ENCODE measurements at places on chromosomes 5 and 9.

DNA sequence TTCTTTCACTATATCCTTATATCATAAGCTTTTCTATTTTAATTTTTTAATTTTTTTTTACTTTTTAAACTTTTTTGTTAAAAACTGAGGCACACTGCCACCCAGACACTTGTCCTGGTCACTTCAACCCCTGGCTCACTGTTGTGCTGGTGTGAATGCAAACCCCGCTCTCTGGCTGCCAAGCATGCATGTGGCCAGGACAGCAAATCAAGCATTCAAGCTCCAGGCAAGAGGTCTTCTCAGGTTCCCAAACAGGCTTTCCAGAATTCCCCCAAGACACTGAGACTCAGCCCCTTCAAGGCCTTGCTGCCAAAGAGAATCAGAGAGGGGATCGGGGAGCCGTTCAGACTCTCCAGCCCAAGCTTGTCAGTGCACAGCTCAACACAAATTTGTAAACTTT lies 139.9 kb downstream of the FANCC start:
- no peak for DNase-seq

GRCh38 chr9:70106571-70106970 lies 62.9 kb downstream of the MAMDC2 start:
- no peak for DNase-seq

- no peak for DNase-seq
Measured at GRCh38 chr5:63053019-63053638, 474.5 kb downstream of the LRRC70 start.

- no peak for DNase-seq
Measured at GRCh38 chr5:179165421-179166170, 105.4 kb downstream of the ZNF354C start.

GRCh38 chr5:151743530-151743929 lies 14.9 kb downstream of the ATOX1 start:
- no peak for DNase-seq

DNA sequence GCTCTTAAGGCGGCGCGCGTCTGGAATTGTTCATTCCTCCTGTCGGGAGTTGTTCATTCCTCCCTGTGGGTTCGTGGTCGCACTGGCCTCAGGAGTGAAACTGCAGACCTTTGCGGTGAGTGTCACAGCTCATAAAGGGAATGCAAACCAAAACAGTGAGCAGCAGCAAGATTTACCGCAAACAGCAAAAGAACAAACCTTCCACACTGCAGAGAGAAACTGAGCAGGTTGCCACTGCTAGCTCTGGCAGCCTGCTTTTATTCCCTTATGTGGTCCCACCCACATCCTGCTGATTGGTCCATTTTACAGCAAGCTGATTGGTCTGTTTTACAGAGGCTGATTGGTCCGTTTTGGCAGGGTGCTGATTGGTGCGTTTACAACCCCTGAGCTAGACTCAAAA lies 1365.3 kb upstream of the WWC1 start:
- DNase-seq = no peak

- DNase-seq = no peak
Measured at GRCh38 chr5:6397536-6398269, 19.4 kb upstream of the MED10 start.

- no peak for DNase-seq
Measured at GRCh38 chr5:380701-381309, 59.3 kb downstream of the AHRR start.

GRCh38 chr9:70561786-70562395 lies 147.4 kb upstream of the KLF9 start:
- no peak for DNase-seq

DNA sequence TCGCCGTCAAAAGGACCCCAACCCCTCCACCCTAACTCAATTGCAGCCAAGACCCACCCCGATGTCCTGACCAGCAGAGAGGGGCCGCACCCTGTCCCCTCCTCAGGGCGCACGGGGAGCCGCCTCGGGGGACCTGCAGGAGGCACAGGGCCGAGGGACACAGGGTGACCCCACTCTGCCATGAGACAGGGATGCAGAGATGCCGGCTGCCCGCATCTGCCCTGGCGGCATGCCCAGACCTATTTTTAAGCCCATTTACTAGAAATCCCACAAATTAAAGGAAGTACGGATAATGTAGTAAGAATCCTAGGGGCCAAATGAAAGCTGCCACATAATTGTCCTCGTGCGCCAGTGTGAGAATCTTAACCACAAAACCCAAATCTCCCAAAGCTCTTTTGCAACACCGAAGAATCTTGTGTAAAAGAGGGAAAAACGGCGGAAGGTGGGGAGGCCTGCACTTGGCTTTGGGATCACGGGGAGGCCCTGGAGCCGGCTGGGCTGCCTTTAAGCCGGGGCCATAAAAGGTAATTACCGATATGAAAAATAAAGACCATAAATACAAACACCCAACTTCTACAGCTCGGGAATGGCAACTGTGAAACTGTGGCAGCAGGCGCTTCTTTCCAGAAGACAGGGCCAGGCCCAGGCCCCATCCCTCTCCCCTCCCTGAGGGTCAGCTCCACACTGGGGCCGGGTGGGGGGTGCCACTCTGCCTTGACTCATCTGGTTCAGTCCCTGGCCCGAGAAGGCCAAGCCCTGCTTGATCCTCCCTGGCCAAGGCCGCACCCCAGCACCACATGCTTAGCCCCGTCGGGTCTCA lies 35.0 kb downstream of the NACC2 start:
- no peak for DNase-seq
